Stimulated activated CD8-positive, alpha-beta memory T cell treated with anti-CD3 and anti-CD28 coated beads, Interleukin-4, amount 100 ng/mL, for 4 hours (primary cell): ENCODE measurements at places on chromosomes 4 and X.
A peak's percentile ranks its signal among the peaks of the same experiment; 100 is the strongest.

DNA sequence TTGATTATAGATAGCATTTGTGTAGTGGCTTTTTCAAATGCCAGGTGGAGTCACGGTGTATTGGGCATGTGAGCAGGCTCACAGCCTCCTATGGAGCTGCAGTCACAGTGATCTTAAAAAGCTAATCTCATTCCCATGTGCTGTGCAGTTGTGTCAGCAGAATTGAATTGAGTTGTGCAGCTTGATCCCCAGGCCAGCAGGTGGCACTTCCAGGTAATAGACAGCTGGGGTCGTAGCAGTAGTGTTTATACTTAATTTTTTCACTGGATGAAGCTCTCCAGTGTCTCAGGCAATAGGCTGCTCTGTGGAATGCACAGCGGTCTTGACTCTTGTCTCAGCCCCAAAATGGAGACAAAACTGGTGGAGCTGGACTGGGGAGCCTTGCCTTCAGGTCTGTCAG lies 1028.1 kb downstream of the SH3BGRL start:
- DNase-seq = no peak

GRCh38 chrX:42715701-42716262 lies 62.2 kb downstream of the PPP1R2C start:
- no peak for DNase-seq

DNA sequence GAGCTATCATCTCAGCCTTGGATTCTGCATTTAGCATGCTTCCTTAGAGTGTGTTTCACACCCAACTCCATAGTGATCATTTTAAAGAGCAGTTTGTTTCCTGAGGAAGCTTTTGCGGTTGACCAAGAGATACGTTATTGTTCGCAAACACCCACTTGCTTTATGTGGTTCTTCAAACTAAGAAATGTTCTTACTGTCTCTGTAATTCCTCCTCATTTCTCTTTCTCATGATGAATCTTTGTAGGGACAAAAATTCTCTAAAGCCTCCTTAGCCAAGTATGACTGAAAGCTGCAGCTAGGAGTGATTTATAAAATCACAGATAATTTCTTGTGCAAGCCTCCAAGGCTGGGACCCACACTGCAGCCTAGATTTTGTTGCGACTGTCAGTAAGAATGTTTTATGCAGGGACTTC lies 10.0 kb downstream of the TNIP3 start:
- no peak for DNase-seq

- DNase-seq = no peak
These were observed 1.9 kb upstream of the SMARCA1 start for GRCh38 chrX:129525162-129525561.

DNA sequence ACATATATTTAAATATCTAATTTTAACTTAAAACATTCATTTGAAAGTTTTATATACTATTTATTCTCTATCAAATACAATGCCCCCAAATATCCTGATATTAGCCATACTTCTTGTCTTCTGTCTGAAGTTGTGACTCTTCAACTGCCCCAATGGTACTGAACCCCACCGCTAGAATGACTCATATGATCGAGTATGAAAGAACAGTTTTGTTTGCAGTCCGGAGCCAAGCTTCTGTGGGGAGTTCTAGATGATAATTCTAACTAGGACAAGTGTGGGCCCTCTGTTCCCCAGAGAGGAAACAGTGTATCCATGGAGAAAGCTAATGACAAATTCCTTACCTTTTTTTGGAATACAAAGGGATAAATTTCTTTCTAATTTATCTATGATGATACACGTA lies 24.7 kb upstream of the CT47A1 start:
- DNase-seq = no peak

- no peak for DNase-seq
These were observed 619.7 kb downstream of the GRXCR1 start for GRCh38 chr4:43512253-43512652.

- no peak for DNase-seq
These were observed 96.4 kb upstream of the STIM2 start for GRCh38 chr4:26764231-26764630.

DNA sequence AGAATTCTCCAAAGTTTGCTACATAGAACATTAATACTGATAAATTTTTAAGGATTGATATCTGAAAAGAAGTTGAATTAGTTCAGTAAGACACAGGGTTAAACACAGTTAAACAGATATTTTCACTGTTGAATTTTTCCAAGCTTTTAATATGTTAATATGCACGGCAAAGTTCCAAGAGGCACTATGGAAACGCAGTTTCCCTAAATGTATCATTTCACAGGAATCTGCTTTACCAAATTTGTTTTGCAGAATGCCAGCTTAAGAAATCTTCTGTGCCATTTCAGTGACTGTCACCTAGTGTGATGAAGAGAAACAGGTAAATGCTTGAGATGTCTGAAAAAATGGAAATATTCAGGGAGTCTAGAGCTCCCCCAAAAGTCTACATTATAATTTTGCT lies 395.9 kb upstream of the GRIA3 start:
- DNase-seq = no peak

DNA sequence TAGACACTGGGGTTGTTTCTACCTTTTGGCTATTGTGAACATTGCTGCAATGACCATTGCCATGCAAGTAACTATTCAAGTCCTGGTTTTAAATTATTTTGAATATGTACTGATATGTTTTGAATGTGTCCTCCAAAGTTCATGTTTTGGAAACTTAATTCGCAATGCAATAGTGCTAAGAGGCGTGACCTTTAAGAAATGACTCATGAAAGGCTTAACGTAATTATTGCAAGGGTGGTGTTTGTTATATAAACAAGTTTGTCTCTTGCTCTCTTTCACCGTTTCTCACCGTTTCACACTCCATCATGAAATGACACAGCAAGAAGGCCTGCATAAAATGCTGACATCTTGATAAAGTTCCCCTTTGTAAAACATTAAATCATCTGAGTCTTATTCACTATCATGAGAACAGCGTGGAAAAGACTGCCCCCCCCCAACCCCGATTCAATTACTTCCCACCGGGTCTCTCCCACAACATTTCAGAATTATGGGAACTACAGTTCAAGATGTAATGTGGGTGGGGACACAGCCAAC lies 506.9 kb upstream of the FAM47C start:
- no peak for DNase-seq

- no peak for DNase-seq
These were observed 429.7 kb downstream of the MAPK10 start for GRCh38 chr4:85929961-85930665.

DNA sequence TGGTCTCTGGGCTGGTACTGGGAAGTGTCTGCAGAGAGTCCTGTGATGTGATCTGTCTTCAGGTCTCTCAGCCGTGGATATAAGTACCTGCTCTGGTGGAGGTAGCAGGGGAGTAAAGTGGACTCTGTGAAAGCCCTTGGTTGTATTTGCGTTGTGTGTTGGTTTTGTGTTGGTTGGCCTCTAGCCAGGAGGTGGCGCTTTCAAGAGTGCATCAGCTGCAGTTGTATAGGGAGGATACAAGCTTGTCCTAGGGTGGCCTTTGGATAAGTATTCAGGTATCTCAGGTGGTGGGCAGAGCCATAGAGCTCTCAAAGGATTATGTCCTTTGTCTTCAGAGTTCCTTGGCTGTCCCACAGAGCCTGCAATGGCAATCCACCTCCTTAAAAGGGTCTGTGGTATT lies 111.6 kb downstream of the MAGEB17 start:
- DNase-seq = no peak

GRCh38 chrX:101430457-101431078 lies 22.5 kb downstream of the HNRNPH2 start:
- DNase-seq = no peak

- no peak for DNase-seq
These were observed 16.7 kb upstream of the AFAP1 start for GRCh38 chr4:7956270-7956808.

DNA sequence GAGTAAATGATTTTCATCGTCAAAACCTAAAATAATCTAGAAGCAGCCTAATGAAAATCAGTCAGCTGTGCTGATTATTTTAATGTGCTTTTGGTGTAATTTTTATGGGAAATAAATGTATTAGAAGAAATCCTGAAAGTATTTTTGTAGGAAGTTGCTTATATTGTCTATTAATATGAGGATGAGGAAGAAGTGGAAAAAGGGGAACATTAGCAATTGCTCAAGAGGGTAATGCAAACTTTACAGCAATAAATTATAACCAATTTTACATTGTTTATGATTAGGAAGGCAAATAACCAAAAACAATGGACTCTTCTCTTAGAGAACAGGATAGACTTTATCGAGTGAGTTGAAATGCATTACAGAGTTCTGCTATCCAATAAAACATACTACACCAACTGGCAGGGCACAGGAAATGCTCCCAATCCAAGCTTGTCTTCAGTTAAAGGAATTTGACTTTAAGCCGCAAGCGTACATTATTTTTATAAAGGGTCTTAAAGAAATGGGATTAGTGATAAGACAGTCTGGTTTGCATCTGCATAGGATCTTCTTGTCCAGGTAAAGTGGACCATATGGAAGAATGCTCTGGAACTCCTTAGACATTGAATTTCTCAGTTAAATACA lies 374.8 kb downstream of the PDGFC start:
- DNase-seq = no peak

- no peak for DNase-seq
These were observed 247.1 kb upstream of the PITX2 start for GRCh38 chr4:110869862-110870572.

- no peak for DNase-seq
These were observed 282.4 kb downstream of the C4orf33 start for GRCh38 chr4:129378364-129378763.

GRCh38 chr4:122759639-122760310 lies 27.3 kb downstream of the BBS12 start:
- no peak for DNase-seq

- DNase-seq = no peak
These were observed 220.1 kb upstream of the PSAPL1 start for GRCh38 chr4:7654550-7655445.

DNA sequence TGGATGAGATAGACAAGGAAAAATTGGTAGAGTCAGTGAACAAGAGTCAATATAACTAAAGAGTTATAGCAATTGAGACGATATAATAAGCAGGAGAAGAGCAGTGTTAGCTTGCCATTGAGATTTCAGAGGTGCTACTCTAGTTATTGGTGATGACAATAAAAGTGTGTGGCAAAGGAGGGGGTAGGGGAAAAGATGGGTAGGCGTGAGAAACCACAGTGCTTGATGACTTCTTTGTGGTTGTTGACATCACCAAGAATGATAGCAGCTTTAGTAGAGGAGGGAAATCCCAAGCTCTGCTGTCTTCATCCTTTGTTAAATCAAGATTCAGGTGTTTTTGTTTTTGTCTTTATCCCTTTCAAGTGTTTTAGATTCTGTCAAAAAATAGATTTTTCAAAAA lies 179.9 kb upstream of the PPP3CA start:
- peak; percentile 21 for DNase-seq

DNA sequence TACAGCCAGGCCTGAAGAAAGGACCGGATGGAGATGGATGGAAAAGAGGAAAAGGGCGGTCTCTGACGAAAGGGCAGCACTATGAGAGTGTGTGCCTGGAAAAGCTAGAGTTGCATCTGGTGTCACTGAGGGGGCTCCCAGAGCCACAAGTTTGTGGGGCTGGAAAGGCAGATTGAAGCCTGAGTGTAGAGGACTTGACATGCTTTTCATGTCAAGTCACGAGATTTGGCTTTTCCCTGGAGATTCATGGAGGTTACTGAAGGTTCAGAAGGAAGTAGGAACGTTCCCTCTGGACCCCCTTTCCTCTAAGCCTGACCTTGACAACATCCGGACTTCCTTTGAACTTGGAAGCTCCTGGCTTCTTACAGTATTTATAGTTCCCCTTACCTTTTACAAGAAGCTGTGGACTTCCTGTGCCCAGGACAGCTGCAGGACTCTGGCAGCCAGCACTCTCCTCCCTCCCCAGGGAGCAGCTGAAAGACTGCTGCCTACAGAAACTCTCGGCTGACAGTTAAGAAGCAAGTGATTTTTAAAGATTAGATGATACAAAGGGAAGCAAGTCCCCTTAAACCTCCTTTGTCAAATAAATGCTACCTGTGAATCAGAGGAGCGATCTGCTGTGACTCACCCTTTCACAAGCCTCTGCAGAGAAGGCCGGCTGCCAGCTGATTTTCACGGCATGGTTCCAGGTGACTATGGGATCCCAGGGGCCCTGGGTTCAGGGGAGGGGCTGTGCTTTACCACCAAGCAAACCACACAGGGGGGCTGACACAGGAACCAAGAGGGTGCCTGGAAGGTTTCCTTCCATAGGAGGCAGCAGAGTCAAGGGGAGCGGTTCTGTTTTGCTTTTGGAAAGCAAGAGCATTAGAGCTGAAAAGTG lies 72.9 kb upstream of the STIM2 start:
- DNase-seq = no peak

DNA sequence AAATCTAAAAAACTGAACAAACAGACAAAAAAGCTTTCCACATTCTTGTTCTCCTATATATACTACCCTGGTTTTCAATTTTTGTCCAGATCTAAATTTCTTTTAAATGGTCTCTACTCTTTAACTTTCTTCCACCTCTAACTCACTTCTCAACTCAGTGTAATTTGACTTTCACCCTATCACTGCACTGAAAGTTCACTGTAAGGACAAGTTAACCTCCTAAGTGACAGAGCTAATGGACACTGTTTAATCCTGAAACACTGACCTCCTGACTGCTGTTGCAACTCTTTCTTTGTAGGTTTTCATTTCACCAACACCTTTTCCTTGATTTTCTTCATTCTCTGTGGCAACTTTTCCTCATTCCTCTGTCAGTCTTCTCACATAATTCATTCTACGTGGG lies 50.0 kb downstream of the ATOH1 start:
- no peak for DNase-seq
